ENCODE measurements at places on chromosomes 7 and 10.

DNA sequence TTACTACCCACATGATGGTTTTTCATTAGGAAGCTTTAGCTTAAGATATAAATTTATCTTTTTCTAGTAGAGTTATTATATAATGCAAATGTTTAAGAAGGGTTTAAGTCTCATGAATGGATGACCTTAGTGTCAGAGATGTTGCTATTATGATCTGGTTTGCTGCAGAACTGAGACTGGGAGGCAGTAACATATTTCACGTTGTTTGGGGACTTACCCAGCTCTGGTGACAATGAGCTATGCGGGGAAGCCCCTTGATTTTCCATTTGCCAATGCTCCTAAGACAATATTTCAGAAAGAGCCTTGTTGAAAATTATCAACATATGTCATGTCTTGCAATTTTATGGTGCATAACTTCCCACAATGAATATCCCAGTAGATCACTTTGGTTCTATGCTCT, 754.6 kb downstream of the REEP3 start:
- H3K36me3 ChIP-seq = no peaks in the 10 kb centered on the region
- no peaks in the 10 kb centered on the region for H3K27me3 ChIP-seq
- no peaks in the 10 kb centered on the region for H3K4me1 ChIP-seq
- DNase-seq = no peak
- H3K4me3 ChIP-seq = no peak overlapping the region

- no peaks in the 10 kb centered on the region for H3K36me3 ChIP-seq
- H3K4me3 ChIP-seq = no peak overlapping the region
- DNase-seq = no peak
- peaks cover 5% of the 10 kb centered on the region for H3K27me3 ChIP-seq
- no peak overlapping the region for H3K27ac ChIP-seq
Observed at GRCh38 chr7:128217030-128217805, 23.9 kb upstream of the LEP start.

DNA sequence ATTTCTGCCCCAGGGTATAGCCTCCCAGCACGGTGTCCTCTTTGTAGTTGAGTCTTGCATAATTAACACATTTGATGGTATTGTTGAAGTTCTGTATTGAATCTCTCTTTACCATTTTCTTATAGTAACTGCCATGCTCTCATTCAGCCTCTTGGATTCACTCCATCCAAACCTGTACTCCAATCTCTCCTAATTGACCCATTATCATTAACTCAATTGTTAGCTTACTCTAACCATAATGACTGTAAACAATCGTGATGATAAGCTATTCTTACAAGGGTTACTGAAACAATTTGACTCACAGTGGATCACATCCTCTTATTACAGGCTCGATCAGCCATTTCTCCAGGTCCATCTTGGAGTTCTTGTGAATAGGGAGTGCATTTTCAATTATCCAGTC, 191.9 kb upstream of the AGK start:
- no peak for DNase-seq
- no peaks in the 10 kb centered on the region for H3K27me3 ChIP-seq
- no peaks in the 10 kb centered on the region for H3K36me3 ChIP-seq
- no peak overlapping the region for H3K27ac ChIP-seq

- DNase-seq = no peak
- no peaks in the 10 kb centered on the region for H3K27me3 ChIP-seq
- no peaks in the 10 kb centered on the region for H3K4me1 ChIP-seq
- H3K36me3 ChIP-seq = no peaks in the 10 kb centered on the region
- H3K4me3 ChIP-seq = no peak overlapping the region
- no peak overlapping the region for H3K27ac ChIP-seq
Observed at GRCh38 chr7:90312745-90313144, 8.4 kb downstream of the FAM237B start.

- no peak overlapping the region for H3K4me3 ChIP-seq
- DNase-seq = no peak
- H3K27ac ChIP-seq = no peak overlapping the region
- H3K27me3 ChIP-seq = no peaks in the 10 kb centered on the region
- H3K4me1 ChIP-seq = no peaks in the 10 kb centered on the region
- H3K36me3 ChIP-seq = no peaks in the 10 kb centered on the region
Observed at GRCh38 chr7:151660141-151660540, 140.4 kb upstream of the RHEB start.

- H3K4me1 ChIP-seq = no peaks in the 10 kb centered on the region
- no peak for DNase-seq
- no peak overlapping the region for H3K4me3 ChIP-seq
Observed at GRCh38 chr7:42351316-42351935, 114.4 kb upstream of the GLI3 start.

DNA sequence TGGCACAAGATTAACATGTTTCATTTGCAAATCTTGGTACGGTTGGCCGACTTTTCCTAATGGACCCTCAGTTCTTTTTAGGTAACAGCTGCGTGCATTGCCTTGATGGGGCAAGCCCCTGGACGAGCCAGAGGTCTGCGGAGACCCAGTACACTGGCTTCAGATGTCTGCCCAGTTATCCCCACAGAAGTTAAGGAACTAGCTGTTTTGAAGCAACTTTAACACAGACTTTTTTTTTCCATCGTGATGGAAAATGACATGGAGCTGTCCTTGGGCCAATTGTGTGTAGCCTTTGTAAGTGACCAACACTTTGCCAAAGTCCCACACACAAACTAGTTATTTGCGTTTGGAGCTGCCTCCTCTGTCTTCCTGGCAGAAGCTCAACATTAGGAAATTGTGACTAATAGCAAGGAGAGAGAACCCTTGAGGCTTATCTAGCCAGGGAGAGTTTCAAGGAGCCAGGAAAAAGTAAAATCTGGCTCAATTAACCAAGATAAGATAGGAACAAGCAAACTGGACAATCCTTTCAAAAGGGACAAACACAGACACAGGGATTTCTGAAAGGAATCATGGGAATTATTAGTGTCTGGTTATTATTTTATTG, 99.6 kb upstream of the BMPER start:
- H3K27me3 ChIP-seq = no peaks in the 10 kb centered on the region
- H3K27ac ChIP-seq = no peak overlapping the region
- no peak for DNase-seq
- H3K4me3 ChIP-seq = no peak overlapping the region
- H3K36me3 ChIP-seq = no peaks in the 10 kb centered on the region

GRCh38 chr7:100173806-100174495, 3.2 kb downstream of the GPC2 start:
- H3K27me3 ChIP-seq = no peaks in the 10 kb centered on the region
- DNase-seq = peak; percentile 16
- H3K36me3 ChIP-seq = no peaks in the 10 kb centered on the region
- no peak overlapping the region for H3K27ac ChIP-seq
- H3K4me1 ChIP-seq = peaks cover 58% of the 10 kb centered on the region

GRCh38 chr7:106196460-106197021, 84.4 kb upstream of the SYPL1 start:
- H3K27ac ChIP-seq = no peak overlapping the region
- H3K36me3 ChIP-seq = no peaks in the 10 kb centered on the region
- H3K27me3 ChIP-seq = no peaks in the 10 kb centered on the region
- H3K4me3 ChIP-seq = no peak overlapping the region

DNA sequence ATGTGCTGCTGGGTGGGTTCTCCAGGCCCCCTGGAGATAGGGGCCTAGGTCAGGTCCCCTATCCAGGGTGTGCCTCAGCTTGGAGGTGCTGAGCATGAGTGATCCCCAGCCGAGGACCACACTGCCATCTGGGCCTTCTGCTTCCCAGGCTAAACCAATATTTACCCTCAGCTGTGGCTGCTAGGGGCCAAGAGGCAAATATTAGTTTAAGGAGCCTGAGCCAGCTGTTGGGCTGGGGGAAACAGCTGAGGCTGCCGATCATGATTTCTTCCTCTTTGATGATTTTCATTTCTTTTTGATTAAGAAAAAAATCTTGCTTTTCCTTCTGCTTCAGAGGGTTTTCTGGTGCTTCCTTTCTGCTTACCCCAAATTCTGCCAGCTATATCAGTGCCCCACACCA, 83.4 kb downstream of the NEURL1 start:
- no peak overlapping the region for H3K4me3 ChIP-seq
- H3K4me1 ChIP-seq = no peaks in the 10 kb centered on the region
- DNase-seq = no peak
- H3K27ac ChIP-seq = no peak overlapping the region

GRCh38 chr10:69360485-69361302, 56.0 kb downstream of the TACR2 start:
- peak overlapping the region; percentile 66 for H3K4me3 ChIP-seq
- no peak for DNase-seq
- no peak overlapping the region for H3K27ac ChIP-seq
- H3K36me3 ChIP-seq = peaks cover 39% of the 10 kb centered on the region
- no peaks in the 10 kb centered on the region for H3K27me3 ChIP-seq

DNA sequence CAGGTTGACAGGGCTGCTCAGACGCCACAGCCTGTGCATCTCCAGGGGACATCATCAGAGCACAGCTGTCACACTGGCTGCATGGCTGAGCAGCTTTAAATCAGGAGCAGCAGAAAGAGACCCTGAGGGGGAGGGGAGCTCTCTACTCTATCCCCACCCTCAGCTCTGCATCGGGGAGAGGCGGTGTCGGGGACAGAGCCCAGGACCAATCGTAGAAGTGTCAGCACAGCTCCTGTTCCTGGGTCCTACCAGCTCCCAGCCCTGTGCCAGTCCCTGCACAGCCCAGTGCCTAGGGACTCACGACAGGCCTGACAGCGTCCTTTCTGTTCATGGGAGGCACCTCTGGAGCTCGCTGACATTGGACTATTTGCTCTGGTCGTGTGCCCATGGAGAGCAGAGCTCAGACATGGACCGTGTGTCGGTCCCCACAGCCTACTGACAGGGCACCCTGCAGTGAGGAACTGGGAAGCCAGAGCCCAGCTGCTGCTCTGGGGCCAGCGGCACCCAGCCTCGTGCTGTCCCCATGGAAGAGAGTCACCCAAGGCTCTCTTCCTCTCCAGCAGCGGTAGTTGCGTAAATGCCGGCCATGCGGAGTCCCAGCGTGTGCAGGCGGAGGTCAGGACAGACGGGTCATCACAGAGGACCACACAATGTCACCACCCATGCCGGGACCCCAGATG, 20.4 kb upstream of the ANTXRL start:
- H3K4me3 ChIP-seq = no peak overlapping the region
- no peak for DNase-seq
- no peaks in the 10 kb centered on the region for H3K27me3 ChIP-seq
- peaks cover 23% of the 10 kb centered on the region for H3K36me3 ChIP-seq
- H3K4me1 ChIP-seq = peaks cover 78% of the 10 kb centered on the region

- DNase-seq = no peak
- H3K27me3 ChIP-seq = no peaks in the 10 kb centered on the region
- no peak overlapping the region for H3K4me3 ChIP-seq
- H3K27ac ChIP-seq = no peak overlapping the region
Observed at GRCh38 chr10:73871295-73872189, 2.8 kb downstream of the CAMK2G start.

GRCh38 chr7:92002720-92003119, 62.1 kb downstream of the AKAP9 start:
- no peaks in the 10 kb centered on the region for H3K27me3 ChIP-seq
- no peak overlapping the region for H3K4me3 ChIP-seq
- no peak overlapping the region for H3K27ac ChIP-seq
- no peaks in the 10 kb centered on the region for H3K4me1 ChIP-seq

GRCh38 chr7:68967598-68967997, 630.7 kb upstream of the AUTS2 start:
- H3K36me3 ChIP-seq = no peaks in the 10 kb centered on the region
- no peak for DNase-seq
- H3K27me3 ChIP-seq = peaks cover 2% of the 10 kb centered on the region
- no peak overlapping the region for H3K4me3 ChIP-seq

DNA sequence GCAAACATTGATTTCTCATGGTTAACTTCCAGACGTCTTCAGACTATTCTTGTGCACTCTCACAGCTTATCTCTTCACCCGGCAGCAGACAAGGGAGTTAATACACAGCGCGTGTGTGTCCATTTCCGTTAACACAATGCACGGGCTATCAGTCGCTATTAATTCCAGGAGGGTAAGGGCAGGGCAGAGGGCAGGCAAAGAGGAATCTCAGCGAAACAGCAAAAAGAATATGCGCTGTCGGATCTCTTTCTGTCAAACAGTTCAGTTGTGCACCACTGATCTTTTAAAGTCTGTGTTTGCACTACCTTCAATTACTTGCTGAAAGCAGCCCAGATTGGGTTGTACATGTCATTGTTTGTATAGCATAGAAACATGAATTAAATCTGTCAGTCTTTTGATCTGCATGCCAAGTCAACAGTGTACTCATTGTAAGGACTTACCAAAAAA, 41.1 kb upstream of the CABCOCO1 start:
- H3K27me3 ChIP-seq = no peaks in the 10 kb centered on the region
- no peak overlapping the region for H3K4me3 ChIP-seq
- H3K4me1 ChIP-seq = no peaks in the 10 kb centered on the region
- no peak overlapping the region for H3K27ac ChIP-seq

DNA sequence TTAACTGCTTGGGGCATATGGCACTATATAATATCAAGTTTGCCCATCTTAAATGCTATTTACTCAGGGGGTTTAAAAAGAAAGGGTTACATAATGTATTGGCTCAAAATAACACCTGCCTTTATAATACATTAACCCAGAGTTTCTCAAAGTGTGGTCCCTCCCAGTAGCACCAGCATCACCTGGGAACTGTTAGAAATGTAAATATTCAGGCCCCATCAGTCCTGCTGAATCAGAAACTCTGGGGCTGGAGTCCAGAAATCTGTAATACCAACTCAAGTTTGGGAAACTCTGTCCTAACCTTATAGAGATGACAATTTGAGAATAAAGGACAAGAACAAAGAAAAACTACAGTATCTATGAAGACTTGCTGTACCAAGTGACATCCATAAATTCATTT, 270.7 kb downstream of the PARD3 start:
- H3K27ac ChIP-seq = no peak overlapping the region
- no peaks in the 10 kb centered on the region for H3K4me1 ChIP-seq
- H3K36me3 ChIP-seq = no peaks in the 10 kb centered on the region
- DNase-seq = no peak
- H3K4me3 ChIP-seq = no peak overlapping the region
- no peaks in the 10 kb centered on the region for H3K27me3 ChIP-seq

DNA sequence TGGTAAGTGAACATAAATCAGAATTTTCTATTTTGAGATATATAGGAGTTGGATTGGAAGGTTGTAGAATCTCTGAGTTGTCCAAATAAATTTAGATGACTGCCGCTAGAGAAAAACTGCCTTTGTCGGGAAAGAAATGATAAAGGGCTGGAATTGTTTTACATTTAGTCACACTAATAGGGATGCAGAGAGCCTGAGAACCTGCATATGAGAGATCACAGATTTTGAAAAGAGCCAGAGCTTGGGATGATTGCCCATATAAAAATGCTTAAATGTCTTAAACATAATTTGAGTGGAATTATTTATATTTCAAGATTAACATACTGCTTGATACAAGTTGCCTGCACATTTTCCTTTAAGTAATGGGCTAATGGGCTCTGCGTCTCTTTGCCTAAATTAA, 660.5 kb downstream of the NRG3 start:
- no peaks in the 10 kb centered on the region for H3K36me3 ChIP-seq
- H3K27me3 ChIP-seq = no peaks in the 10 kb centered on the region
- H3K27ac ChIP-seq = no peak overlapping the region
- DNase-seq = no peak

- peaks cover 38% of the 10 kb centered on the region for H3K36me3 ChIP-seq
- no peaks in the 10 kb centered on the region for H3K27me3 ChIP-seq
- no peaks in the 10 kb centered on the region for H3K4me1 ChIP-seq
- DNase-seq = no peak
- H3K4me3 ChIP-seq = no peak overlapping the region
Observed at GRCh38 chr10:109862041-109862440, 61.3 kb downstream of the XPNPEP1 start.
